Activated T-helper 2 cell treated with anti-CD3 and anti-CD28 coated beads, Interferon-gamma antibody, Interleukin-2, Interleukin-4, amounts not matched to agents 10 μg/mL and 5 μg/mL and 100 μg/mL, durations not matched to agents 14 hours and 24 hours and 36 hours (primary cell): ENCODE measurements at places on chromosomes 2 and 18.

DNA sequence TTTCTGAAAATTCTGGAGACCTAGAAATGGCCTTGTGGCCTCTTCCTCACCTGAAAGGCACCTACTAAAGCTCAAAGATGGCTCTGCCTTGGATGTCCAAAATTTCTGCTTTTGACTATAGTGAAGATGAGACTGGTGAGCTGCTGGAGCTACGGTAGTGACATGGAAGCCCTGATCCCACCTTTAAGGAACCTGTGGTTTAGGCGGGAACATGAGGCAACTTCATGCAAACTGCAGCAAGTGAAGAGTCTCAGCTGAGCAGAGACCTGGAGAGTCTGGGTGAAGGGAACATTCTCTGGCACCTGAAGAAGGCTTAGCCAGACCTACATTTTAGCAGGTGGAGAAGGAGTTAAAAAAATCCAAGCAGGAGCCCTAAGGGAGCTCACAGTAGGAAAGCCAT, 40.0 kb downstream of the GORASP2 start:
- no peak for DNase-seq

DNA sequence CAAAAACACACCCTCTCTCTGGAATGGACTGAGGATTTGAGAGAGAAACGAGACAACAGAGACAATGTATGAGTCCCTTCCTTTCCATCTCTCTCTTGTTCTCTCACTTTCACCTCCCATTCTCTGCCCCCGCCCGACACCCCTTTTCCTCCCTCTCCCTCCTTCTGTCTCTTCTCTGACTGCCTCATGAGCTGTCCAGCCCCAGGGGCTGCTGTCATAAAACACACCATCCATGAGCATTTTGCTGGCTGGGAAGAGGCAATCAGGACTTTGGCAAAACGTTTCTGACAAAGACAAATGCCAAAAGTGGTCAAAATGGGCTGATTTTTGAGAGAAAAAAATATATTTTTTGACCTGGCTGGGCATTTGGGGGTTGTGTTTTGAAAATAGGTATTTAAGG, 377.2 kb downstream of the EN1 start:
- no peak for DNase-seq

DNA sequence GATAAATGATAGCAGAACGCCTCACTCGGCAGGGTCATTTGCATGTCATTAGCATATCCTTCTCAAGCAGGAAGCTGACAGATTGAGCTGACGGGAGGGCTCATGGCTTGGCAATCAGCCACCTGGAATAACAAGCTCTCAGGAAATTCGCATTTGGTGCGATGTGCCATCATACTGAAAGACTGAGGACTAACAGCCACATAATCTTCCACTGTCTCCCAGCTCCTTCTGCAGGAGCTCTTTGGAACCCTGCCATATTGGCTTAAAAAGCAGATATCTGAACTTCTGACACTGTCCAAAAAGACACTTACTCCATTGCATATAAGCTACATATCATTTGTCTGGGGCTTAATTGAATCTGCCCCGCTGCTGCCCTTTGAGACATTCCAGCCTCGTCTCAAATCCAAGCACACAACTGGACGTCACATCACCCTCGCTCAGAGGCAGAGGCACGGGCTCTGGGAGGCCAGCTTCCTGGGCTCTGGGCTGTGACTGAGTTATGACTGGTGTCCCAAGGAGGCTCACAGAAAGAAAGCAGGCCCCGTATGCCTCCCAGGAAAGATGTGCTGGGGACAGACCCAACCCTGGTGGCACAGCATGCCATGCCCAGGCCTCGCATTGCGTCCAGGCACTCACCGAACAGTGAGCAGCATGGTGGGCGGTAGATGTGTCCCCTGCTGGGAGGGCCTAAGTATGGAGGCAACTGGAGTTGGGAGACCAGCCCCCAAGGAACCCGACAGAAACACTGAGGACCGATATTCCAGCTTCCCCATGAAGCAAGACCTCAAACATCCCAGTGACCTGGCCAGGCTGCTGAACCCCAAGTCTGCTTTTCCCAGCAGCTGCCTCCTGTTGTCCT, 228.0 kb downstream of the ATAD2B start:
- DNase-seq: no peak

- DNase-seq: no peak
Measured at GRCh38 chr18:64639536-64639935, 490.6 kb upstream of the LINC00305 start.
